ENCODE measurements at places on chromosomes 7 and 10. TPM values are rescaled to one million over a fixed set of nuclear protein-coding genes. Genes with fewer than 3 reads are reported as not detected.

DNA sequence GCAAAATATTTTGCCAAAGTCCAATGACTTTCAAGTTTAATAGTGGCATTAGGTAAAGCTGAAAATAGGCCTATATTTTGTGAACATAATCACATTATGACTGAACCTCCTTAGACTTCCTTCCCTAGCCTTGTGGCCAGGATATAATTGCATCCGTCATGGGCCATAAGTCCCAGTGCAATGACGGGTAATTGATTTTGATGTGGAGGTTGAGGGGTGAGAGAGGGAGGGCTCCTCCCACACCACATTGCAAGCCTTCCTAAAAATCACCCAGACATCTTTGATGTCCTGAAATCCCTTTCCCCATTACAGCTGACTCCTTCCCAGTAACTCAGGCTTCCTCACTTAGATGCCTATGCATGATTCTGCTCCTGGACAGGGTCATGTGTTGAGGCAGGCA, 25.6 kb downstream of the TAS2R41 start:
- no peak for DNase-seq
- no peaks in the 10 kb centered on the region for H3K27me3 ChIP-seq
- H3K4me1 ChIP-seq, result no peaks in the 10 kb centered on the region
- no peak overlapping the region for H3K4me3 ChIP-seq
- H3K27ac ChIP-seq, result no peak overlapping the region

DNA sequence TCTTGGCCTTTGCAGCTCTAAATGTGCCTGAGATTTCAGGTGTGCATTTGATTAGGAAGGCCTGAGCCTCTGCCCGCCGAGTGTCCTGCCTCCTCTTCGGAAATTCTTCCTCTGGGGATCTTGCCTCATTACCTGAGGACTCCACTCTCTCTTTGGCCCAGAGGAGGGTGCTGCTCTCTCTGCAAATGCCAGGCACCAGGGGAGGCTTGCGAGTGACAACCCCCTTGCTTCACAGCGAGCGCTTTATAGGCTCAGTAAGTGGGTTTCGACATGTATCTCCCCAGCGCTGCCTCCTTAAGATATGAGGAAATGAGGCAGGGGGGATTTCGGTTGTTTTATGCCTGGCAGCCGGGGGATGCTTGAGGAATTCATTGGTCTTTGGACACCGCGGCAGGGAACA, 423.9 kb downstream of the GLRX3 start:
- DNase-seq, result no peak
- no peak overlapping the region for H3K27ac ChIP-seq
- no peaks in the 10 kb centered on the region for H3K36me3 ChIP-seq
- no peaks in the 10 kb centered on the region for H3K27me3 ChIP-seq

- H3K27ac ChIP-seq, result no peak overlapping the region
- H3K27me3 ChIP-seq, result no peaks in the 10 kb centered on the region
- DNase-seq, result no peak
- no peak overlapping the region for H3K4me3 ChIP-seq
These were observed 42.1 kb upstream of the EMX2 start for GRCh38 chr10:117500456-117500855.

The GJD4 gene
- total RNA-seq, result not detected

The NME8 gene
- 0.14 TPM for total RNA-seq
